ENCODE measurements at places on chromosomes 4 and X.

GRCh38 chrX:133513123-133513522 lies 97.8 kb upstream of the GPC4 start:
- DNase-seq, result no peak

DNA sequence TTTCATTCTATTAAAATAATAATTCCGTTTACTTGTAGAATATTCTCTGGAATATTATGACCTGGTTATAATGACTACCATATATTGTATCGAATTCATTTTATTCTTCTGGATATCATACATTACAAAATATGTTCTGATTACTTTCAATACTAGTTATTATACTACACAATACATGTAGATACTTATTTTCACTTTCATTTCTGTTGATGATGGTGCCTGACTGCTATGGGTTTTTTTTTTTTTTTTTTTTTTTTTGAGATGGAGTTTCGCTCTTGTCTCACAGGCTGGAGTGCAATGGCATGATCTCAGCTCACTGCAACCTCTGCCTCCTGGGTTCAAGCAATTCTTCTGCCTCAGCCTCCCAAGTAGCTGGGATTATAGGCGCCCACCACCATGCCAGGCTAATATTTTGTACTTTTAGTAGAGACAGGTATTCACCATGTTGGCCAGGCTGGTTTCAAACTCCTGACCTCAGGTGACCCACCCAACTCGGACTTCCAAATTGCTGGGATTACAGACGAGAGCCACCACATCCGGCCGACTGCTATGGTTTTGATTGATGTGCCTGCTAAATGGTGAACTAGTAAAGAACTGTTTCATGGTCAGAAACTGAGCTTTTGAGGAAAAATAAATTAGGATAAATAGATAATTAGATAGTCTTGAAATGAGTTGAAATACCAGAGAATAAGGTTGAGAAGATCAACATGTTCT lies 39.5 kb downstream of the PCDH10 start:
- DNase-seq, result no peak

GRCh38 chrX:74383611-74384010 lies 37.7 kb upstream of the SLC16A2 start:
- DNase-seq, result no peak

GRCh38 chr4:187354740-187355139 lies 631.1 kb upstream of the FAT1 start:
- DNase-seq, result no peak

DNA sequence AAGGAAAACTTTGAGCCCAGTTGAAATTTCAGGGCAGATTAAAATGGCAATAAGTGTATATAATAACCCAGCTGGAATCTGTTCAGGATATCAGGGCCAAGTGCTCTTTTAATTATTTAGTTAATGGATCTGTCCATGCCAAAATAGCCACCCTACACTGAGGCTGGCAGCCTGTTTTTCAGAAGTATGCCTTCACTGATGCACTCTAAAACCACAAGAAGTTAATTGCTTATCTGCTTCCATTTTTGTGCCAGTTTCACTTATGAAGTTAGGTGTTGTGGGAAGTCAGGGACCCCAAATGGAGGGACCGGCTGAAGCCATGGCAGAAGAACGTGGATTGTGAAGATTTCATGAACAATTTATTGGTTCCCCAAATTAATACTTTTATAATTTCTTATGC lies 960.3 kb downstream of the C4orf33 start:
- no peak for DNase-seq
